ENCODE measurements at places on chromosomes 3 and 15.

DNA sequence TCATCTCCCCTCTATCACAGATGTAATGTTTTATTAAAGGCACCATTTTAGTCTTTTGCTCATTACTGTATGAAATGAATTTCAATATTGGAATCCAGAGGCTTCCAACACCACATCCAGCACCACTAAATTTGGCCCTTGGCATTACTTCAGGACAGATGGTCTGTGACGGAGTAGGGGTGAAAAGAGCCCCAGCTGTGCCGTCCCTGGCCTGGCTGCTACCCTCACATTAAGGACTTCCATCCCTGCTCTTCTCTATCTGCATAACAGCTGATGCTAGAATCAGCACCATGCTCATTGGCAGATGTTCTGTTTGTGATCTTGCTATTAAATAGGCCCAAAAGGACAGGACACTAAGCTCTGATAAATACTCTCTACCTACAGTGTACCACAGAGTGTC lies 152.9 kb downstream of the IL1RAP start:
- no peak for DNase-seq

DNA sequence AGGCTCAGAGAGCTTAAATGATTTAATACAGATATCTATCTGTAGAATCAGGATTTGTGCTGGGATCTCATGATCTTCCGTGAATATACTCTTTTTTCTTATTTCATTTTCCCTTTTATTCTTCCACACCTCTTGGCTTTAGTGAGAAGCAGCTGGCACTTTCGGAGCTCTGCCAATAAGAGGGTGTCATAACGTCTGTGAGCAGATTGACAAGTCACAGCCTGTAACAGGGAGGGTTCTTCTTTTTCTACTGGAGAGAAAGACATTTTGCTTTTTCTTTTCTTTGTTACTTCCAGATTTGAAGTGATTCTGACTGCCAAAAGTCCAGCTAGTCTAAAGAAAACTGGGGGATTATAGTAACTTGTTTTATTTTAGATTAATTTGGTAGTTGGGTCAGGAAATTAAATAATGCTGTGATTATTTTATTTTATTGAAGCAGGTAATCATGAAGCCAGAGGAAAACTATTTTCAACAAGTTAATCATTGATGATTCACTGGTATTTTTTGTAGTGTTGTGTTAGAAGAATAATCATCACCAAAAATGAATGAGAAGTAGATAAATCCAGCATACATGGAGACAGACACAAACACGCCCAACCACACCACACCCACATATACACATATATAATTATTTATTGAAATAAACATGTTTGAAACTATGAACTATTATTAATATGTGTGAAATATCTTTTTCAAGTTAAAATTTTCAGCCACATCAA lies 69.8 kb downstream of the TNFAIP8L3 start:
- DNase-seq = no peak

DNA sequence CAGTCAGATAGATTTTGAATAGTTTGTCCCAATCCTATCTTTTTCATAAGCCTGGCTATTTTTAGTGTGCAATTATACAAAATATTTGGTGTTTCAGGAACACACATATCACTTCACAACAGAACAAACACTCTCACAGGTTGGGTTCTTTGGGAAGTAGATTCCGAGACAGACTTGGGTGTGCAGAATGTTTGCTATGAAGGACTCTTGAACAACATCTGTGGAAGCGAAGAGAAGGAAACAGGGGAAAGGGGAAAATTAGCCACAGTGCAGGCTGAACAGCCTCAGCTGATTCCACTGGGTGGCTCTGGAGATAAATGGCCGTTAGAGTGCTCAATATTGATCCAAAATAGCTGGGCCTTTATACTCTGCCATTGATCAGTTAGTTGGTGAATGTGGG lies 61.8 kb downstream of the GUCA1C start:
- DNase-seq = no peak

GRCh38 chr3:194270627-194271459 lies 80.3 kb downstream of the CPN2 start:
- DNase-seq = peak; percentile 50

GRCh38 chr15:43948691-43949325 lies 122.0 kb downstream of the WDR76 start:
- no peak for DNase-seq

GRCh38 chr15:93553167-93553935 lies 464.3 kb upstream of the RGMA start:
- DNase-seq = no peak

DNA sequence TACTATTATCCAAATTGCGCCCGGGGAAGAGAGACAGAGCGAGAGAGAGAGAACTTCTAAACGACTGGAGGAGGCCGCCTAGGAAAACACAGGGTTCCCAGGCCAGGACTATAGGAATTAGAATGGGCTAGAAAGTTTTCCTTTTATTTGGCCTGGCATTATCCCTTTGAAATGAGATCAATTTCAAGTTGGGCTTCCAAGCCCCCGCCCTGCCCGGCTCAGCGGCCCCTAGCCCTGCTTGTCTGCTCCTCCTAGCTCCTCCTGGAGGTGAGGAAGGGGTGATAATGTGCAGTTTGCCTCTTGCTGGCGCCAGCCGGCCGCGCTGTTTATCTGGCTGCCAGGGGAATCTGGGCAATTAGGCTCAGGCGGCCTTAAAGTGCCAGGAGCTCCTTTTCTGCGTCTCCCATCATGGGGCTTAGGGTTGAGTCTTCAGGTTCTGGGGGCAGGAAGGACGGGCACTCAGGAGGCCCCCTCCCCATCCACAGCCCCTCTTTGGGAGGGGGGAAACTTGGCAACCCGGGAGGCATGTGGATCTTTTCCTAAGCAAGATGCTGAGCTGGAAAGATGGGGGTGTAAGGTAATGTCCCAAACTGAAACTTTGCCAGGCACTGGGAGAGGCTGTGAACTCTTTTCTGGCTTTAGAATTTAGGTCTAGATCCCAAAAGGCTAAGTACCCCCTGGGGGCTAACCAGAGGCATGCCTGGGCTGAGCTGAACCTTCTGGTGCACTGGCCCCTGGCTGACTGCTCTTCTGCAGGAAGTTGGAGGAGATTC lies 5.5 kb downstream of the SMAD6 start:
- peak; percentile 51 for DNase-seq

- no peak for DNase-seq
These were observed 203.5 kb upstream of the LINGO1 start for GRCh38 chr15:77836121-77836692.

GRCh38 chr3:119637679-119638477 lies 22.5 kb downstream of the POPDC2 start:
- no peak for DNase-seq

DNA sequence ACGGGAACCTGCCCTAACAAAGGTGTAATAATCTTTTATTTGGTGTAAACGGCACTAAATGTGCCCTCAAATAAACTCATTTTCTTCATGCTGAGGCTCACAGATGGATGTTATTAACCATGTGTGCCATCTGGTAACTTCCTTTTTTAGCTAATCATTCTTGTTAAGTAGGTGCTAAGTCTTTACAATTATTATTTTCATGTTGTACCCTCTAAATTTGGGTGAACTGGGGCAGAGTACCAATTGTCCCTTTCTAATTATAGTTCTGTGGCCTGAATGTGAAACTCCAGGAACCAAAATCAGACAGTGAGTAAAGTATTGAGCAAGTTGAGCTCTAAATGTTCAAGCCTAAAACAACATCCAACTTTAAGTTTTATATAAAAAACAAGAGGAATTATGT lies 220.7 kb upstream of the CADM2 start:
- no peak for DNase-seq

DNA sequence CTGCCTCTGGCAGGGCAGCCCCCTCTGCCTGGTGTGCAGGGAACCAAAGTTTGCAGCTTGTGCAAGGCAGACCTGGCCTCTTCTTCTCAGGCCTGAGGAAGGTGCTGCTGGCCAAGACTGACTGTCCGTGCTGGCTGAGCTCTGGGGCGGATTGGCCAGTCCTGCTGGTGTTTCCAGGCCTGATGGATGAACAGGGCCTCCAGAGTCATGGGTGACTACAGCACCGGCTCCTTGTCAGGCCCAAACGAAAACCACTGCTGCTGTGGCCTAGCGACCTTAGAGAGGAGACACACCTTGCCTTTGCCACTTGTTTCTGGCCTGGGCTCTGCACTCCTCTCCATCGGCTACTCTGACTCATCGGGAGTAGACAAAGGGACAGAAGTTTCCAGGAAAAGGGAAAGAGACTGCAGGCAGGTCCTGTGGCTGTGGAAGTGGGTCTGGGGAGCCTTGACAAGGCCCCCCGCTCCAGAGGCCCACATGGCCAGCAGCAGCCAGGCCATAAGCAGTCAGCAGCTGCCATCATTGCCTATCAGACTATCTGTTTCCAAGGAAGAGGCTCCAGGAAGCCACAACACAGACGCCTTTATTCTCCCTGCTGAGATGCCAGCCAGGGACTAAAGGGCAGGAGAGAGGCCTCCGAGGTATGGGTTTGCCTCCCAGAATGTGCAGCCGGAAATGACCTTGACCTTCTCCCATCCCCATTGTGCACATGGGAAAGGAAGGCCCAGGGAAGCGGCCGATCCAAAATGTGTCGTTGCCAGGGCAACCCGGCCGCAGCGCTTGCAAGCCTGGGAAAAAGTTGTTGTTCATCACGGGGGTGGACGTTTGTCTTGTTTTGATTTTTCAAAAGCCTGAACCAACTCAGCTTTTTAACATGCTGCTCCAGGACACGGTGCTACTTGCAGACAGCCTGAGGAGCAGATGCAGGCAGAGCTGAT lies 160.5 kb downstream of the CHSY1 start:
- no peak for DNase-seq

DNA sequence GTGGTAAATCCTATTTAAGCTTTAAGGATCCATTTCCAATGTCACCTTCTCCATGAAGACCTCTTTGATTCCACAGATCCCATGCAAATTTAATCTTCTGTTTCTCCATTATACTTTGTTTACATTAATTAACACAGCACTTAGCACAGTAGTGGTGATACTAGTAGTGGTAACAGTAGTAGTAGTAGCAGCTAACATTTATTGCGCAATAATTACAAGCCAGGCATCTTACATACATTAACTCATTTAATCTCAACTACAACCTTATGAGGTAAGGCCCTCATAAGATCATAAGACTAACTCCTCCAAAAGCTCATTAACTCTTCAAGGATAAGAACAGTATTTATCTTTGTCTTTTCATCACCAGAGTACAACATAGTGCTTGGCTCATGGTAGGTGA lies 54.8 kb upstream of the FSIP1 start:
- DNase-seq = no peak

DNA sequence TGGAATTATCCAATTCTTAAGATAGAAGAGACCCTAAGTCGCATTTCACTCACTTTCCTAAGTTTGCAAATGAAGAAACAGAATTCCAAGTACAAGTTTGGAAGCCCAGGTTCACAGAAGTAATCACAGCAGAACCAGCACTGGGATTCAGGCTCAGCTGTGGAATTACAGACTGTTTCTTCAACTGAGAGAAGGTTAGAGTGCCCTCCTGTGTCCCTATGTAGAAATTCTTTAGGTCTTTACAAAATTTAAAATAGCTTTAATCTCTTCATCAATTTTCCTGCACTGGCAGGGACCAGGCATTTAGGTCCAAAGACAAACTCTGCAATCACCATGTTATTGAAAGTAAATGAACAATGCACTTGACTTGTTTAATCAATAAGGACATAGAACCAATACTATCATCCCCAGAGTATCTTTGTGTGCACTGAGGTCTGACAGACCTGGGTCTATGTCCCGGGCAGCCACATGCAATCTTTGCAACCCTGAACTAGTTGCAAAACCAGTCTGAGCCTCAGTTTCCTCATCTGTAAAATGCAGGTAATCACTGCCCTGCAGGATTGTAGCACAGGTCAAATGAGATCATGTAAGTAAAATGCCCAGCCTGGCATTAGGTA lies 96.3 kb upstream of the ZBED2 start:
- peak; percentile 50 for DNase-seq

DNA sequence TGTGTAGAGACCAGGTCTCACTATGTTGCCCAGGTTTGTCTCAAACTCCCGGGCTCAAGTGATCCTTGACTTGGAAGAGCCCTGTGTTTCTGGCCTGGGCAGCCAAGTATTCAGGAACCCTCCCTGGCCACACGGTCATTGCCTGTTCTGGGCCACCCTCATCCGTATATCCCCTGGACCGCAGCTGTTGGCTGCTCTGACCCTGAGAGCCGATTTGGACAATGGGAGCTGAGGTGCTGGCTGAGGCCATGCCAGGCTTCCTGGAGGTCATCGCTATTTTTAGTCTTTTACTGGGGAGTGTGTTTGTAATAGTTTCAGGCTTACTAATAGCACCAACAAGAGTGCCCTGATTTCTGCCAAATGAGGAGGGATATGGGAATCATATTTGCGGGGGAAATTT lies 60.7 kb downstream of the ADAMTS7 start:
- no peak for DNase-seq

- DNase-seq = no peak
These were observed 32.2 kb upstream of the GREM1 start for GRCh38 chr15:32685576-32685975.

DNA sequence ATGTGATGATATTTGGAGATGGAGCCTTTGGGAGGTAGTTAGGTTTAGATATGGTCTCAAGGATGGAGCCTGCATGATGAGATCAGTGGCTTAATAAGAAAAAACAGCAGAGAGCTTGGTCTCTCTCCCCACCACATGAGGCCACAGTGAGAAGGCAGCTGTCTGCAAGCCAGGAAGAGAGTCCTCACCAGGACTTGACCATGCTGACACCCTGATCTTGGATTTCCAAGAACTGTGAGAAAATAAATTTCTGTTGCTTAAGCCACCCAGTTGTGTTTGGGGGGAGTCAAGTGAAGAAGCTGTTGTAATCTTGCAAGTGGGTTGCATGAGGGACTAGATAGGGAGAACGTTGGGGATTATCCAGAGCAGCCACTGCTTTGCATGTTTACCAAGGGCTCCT lies 62.3 kb upstream of the TNFAIP8L3 start:
- DNase-seq = no peak

DNA sequence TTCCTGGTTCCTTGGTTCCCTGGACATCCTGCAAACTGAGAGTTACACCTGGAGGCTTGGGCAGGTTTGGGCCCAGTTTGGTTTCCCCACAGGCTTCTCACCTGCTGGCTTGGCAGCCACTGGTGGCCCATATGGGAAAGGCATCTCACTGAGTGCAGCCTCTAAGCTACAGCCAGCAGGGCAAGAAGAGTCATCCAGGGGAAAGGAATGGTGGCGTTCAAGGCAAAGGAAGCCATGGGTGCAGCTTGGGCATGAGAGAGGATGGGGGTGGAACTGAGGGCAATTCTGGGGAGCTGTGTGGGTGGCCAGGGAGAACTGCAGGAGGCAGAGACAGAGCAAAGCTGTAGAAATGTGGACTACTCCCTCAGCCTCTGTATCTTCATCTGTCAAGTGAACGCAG lies 106.4 kb downstream of the EPHB1 start:
- no peak for DNase-seq

GRCh38 chr3:70963431-70964275 lies 619.9 kb downstream of the FOXP1 start:
- DNase-seq = no peak

DNA sequence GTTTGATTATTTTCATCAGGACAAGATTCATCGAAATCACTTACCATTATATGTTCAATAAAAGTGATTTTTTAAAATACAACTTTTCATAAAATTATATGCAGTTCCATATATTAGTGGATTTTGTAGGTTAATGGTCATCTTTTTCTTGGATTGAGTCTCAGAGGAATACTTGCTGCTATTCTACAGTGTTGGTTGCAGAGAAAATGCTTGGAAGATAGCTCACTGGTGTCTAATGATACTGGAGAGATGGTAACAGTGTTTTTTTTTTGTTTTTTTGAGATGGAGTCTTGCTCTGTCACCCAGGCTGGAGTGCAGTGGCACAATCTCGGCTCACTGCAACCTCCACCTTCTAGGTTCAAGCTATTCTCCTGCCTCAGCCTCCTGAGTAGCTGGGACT lies 143.3 kb downstream of the TCF12 start:
- DNase-seq = no peak

GRCh38 chr3:112136046-112136445 lies 3.0 kb upstream of the GCSAM start:
- DNase-seq = no peak

GRCh38 chr3:125310623-125311081 lies 64.5 kb downstream of the ZNF148 start:
- DNase-seq = peak; percentile 61

Measured in small intestine (tissue), 16 donors.